ENCODE measurements at places on chromosomes 6 and 20.
A peak's percentile ranks its signal among the peaks of the same experiment; 100 is the strongest.

- peak; percentile 14 for DNase-seq
These were observed 4.8 kb upstream of the SRSF12 start for GRCh38 chr6:89122625-89123024.

DNA sequence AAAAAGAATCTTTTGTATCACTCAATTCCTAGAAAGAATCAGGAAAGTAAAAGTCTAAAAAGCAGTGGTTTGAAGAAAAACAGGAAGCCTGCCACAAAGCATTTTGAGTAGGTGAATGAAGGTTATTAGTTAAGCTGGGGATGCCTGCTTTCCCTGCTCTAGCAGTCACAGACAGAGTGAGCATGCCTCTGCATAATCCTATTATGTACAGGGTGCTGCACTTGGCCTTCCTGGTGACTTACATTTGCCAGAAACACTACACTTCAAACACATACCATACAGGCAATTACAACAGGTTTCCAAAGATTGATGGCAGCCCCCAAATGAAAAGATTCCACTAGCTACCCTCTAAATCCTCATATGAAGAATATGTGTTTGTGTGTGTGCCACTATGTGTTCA, 130.8 kb downstream of the TPBG start:
- DNase-seq = no peak

DNA sequence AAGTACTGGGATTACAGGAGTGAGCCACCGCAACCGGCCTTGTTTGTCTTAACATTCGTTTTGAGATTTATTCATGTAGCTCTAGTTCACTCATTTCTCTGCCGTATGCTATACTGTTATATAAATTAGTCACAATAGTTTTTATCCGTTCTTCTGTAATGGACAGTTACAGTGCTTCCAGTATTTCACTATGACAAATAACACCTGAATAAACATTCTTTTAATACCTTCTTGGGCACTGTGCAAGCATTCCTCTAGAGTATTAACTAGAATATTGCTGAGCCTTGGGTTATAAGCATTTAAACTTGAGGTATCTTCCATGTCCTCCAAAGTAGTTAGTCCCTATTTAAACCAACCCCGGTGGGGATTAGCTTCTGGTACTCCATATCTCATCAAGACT, 45.6 kb downstream of the STK38 start:
- DNase-seq = no peak

DNA sequence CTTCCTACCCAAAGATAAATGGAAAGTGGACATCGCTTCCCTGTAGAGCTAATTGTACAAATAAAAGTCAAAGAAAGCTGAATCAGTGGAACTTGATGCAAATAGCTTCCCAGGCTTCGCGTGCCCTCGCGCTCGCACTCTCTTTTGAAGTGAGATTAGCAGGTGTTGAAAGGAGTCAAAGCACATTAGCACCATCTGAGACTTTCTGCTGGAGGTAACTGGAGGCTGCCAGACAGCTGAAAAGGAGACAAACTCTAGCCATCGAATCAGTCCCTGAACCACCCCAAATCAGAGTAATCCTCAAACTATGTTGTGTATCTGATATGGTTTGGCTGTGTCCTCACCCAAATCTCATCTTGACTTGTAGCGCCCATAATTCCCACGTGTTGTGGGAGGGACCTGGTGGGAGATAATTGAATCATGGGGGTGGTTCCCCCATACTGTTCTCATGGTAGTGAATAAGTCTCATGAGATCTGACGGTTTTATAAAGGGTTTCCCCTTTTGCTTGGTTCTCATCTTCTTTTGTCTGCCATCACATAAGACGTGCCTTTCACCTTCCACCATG, 23.7 kb downstream of the SULF2 start:
- DNase-seq = no peak

- DNase-seq = no peak
These were observed 800 bp downstream of the RWDD2A start for GRCh38 chr6:83193747-83194566.

- no peak for DNase-seq
These were observed 33.3 kb downstream of the SLX4IP start for GRCh38 chr20:10468340-10468845.
